ENCODE measurements at places on chromosomes 6 and 20.

- DNase-seq: no peak
Observed at GRCh38 chr20:49984426-49985153, 1.8 kb downstream of the SNAI1 start.

DNA sequence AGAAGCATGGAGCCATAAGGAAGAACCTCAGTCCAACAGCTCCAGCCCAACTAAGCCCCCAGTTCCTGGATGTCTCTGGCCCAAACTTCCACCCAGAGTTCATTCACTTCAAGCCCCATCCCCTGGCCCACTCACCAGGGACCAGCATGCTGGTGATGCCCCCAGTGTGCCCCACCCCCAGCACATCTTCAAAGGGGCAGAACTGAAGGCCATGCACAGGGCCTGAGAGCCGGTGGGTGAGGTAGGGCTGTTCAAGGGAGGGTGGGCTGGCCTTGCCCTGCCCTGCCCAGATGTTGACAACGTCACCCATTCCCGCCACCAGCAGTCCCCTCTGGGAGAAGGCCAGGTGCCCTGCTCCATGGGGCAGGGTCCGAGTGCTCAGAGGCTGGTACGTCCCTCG lies 3.6 kb downstream of the B3GALT4 start:
- DNase-seq: no peak

GRCh38 chr6:136846046-136846445 lies 23.7 kb downstream of the PEX7 start:
- DNase-seq: peak; percentile 56

GRCh38 chr6:82275686-82276085 lies 28.1 kb upstream of the IBTK start:
- no peak for DNase-seq

- DNase-seq: no peak
Observed at GRCh38 chr6:145841668-145842067, 27.1 kb upstream of the FBXO30 start.

- DNase-seq: no peak
Observed at GRCh38 chr6:147624946-147625515, 116.5 kb downstream of the SAMD5 start.

DNA sequence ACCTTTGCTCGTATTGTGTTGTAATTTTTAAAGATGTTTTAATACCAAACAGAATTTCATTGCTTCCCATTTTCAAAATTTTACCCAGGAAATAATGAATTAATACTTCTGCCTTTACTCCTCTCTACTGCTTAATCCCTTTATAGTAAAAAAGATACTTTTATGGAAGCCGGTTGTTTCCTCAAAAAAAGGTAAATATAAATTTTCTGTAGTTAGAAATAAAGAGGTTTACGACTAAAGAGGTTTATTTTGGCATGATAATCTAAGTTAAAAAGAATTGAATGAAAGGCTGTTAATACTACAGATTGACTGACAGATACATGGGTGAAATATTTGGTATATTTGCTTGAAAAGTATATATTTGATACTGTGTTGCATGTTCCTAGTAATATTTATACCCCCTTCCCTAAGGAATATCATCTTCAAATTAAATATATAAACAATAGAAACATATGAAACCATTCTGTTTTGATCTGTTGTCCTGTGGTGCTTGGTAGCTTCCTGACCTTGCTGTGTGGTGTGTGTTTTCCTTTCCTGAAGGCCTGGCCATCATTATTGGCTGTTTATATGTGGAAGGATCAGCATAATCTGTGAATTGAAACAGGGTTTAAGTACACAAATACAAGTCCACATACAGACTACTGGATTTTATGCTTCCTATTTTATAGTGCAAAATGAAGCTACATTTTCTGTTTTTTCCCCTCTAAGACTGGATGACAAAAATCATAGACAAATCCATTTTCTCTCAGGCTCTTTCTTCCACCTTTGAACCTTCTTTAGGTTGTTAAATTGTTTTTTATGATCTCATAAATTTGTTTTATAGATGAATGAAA lies 2.3 kb downstream of the LIN28B start:
- DNase-seq: no peak

DNA sequence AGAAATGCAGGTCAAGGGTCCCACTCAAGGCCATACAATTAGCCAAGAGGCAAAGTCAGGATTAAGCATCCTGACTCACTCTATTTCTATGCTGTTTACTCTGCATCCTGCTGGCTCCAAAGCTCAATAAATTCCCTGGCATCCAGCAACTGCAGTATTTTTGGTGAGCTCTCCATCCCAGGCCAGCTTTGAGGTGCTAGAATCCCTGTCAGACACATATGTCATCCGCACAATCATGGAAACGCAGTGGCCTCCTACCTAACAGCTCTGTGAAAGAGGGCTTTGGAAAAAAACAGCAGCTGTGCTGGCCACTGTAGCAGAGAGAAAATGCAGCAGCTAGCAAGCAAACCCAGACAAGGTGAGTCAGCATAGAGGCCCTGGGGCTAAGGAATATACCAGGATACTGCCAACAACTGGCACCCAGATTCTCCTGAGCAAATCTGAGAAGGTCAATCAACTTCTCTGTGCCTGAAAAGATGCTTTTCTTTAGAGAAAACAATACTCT lies 58.4 kb downstream of the ANKEF1 start:
- peak; percentile 43 for DNase-seq

GRCh38 chr6:5205877-5206850 lies 54.6 kb downstream of the LYRM4 start:
- DNase-seq: peak; percentile 93

DNA sequence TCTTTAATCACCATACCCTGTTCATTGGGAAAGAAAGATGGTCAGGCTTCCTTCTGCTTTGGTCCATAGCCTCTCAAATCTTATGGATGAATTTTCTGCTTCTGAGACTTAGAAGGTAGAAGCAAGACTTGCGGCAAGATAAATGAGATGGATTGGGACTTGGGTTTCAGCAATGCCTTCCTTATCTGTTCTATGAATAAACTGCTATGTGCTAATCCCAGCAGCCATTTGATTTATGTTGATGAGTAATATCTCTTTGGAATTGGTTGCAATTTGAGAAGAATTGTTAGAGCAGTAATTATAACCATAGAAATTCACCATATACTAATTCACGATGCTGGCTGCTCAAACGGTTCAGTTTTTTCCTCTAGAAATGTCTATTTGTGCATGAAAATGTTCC lies 48.3 kb downstream of the TXLNB start:
- DNase-seq: no peak

GRCh38 chr6:88989215-88989614 lies 25.8 kb upstream of the RNGTT start:
- peak; percentile 24 for DNase-seq

GRCh38 chr6:85506441-85507093 lies 56.7 kb downstream of the NT5E start:
- DNase-seq: no peak

- no peak for DNase-seq
Observed at GRCh38 chr20:60050193-60050947, 92.1 kb downstream of the CDH26 start.

GRCh38 chr6:37535759-37536490 lies 36.2 kb upstream of the CCDC167 start:
- DNase-seq: no peak

DNA sequence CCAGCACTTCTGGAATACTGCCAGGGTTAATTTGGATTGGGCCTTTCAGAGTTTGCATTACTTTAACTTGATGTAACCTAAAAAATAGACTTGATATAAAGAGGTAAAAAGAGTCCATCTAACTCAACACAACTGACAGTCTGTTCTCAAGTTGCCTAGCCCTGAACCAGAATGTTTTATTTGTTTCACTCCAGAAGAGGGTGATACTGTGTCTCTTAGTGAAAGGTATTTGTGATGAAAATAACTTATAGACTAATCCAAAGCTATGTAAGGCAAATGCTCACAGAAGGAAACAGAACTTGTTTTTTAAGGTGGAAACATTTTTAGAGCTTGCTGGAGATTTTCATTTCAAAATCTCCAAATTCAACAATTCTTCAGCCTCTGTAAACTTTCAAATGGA lies 469.1 kb upstream of the RUNX2 start:
- DNase-seq: no peak

DNA sequence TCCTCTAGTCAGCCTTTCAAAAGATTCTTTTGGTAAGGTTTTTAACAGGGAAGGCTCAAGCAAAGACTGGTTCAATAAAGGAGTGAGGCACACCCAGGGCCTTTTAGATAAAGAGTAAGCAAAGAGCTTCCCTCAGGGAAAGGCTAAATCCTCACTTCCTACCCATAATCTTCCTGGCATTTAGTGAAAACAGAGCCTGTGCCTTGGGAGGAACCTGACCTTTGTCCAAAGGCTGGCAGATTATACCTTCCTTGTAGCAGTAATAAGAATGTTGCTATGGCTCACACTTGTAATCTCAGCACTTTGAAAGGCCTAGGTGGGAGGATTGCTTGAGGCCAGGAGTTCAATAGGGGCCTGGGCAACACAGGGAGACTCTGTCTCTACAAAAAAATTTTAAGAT lies 280.1 kb upstream of the PLCB4 start:
- DNase-seq: no peak

DNA sequence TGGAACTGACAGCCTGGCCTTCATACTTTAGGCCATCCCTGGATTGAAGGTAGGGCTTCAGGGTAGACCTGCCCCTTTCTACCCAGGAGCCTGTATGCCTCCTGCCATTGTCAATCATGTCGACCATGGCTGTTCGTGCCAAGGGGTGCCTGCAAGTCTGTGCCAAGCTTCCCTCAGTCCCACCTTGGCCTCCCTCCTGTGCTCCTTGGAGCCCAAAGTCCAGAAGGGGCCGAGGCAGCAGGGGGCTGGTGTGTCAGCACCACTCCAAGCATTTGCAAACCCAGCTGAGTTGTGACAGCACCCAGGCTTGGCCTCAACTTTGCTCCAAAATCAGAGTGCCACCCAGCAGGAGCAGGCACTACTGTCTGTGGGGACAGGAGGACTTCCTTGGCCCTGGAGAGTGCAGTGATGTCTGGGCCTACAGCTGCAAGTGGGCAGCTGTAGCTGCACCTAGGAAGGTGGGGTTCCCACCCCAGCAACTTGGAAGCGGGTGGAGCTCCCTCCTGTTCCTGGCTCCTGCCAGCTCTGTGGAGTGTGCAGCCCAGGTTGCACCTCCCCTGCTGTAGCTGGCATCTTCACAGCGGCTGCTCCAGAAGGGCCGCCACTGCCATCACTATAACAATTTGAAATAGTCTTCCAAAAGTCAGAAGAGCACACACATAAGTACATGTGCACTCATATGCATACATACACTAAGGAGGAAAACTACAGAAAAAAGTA lies 1719.3 kb downstream of the HACE1 start:
- DNase-seq: no peak

DNA sequence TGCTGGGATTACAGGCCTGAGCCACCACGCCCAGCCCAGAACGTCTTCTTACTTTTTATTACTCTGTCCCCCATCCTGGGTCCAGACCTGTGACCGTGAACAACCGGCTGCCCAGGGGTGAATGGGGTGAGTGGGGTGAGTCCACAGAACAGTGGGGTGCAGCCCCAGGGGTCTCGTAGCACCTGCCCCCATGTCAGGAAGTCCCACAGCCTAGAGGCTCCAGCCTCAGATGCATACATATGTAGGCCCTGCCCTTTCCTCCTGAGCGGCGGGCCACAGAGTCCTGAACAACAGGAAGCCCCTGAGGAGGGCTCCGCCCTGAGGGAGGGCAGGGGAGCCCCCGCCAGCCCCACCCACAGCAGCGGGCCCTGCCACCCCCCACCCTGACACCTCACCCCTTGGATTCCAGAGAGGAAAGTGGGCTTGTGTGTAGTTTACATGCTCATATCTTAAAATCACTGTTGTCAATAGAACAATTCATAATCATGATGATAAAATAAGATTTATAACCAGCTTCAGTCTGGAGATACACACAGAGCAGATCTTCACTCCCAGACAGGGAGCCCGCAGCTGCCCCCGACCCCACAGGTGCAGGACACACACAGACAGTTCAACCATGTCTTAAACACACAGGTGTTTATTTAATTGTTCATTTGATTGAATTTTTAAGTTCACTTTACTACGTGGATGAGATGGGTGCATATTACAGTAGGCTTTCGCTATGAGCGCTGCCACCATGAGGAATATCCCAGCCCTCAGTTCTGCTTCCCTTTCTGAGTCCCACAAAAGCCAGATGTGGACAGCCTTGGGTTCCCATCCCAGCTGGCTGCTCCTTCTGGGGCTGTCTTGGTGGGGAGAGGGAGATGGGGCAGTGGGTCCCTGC lies 12.4 kb upstream of the GMEB2 start:
- no peak for DNase-seq

- DNase-seq: no peak
Observed at GRCh38 chr20:57268399-57269076, 2.1 kb upstream of the BMP7 start.

DNA sequence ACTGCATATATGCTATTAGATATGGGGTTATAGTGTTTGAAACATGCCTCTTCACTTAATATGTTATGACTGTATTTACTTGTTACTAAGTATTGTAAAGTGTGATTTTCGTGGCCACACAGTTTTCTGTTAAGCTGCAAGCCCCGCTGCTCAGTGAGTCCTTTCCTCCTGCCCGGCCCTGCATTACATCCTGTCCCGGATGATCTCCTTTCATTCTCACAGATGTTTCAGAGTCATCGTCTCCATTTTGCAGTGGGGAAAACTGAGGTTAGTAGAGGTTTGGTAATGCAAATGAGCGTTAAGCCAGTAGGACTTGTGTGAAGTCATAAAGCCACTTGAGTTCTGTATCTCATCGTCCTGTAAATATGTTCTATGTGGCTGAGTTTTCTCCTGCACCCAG lies 155.5 kb downstream of the CFAP61 start:
- DNase-seq: no peak

GRCh38 chr20:19713822-19714578 lies 44.1 kb upstream of the RIN2 start:
- no peak for DNase-seq

- no peak for DNase-seq
Observed at GRCh38 chr20:4828830-4829513, 107.3 kb downstream of the PRND start.

- no peak for DNase-seq
Observed at GRCh38 chr6:137697267-137697938, 169.7 kb upstream of the TNFAIP3 start.

DNA sequence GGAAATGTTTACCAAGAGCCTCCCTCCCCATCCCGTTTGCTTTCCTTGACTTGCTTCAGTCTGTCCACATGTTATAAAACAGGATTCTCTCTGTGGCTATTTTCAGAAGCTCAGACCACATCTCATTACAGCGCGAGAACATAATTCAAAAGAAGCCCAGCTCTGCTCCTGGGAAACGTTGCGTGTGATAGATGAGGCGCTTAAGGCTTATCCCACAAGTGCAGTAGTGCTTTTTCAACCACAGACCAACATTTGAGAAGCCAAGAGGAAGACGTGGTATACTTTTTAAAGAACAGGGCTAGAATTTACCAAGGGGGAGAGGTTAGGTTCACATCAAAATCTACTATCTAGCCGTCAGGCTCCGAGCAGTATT lies 239.5 kb downstream of the SLC24A3 start:
- DNase-seq: no peak

- no peak for DNase-seq
Observed at GRCh38 chr6:7484666-7485065, 56.8 kb upstream of the DSP start.
